ENCODE measurements at places on chromosomes 7 and 10. TPM values are rescaled to one million over a fixed set of nuclear protein-coding genes. Genes with fewer than 3 reads are reported as not detected.

The ABCB1 gene
- 0.67 TPM for total RNA-seq

The IFIT2 gene
- total RNA-seq = 31.6 TPM

The RAPGEF5 gene
- 1.4 TPM for total RNA-seq

The NPSR1 gene
- not detected for total RNA-seq

The SLC26A3 gene
- total RNA-seq = 0.36 TPM

The MSMB gene
- not detected for total RNA-seq

The CYP26C1 gene
- 1.1 TPM for total RNA-seq

- DNase-seq = no peak
Observed at GRCh38 chr7:46616636-46617035, 695.6 kb upstream of the IGFBP3 start.

DNA sequence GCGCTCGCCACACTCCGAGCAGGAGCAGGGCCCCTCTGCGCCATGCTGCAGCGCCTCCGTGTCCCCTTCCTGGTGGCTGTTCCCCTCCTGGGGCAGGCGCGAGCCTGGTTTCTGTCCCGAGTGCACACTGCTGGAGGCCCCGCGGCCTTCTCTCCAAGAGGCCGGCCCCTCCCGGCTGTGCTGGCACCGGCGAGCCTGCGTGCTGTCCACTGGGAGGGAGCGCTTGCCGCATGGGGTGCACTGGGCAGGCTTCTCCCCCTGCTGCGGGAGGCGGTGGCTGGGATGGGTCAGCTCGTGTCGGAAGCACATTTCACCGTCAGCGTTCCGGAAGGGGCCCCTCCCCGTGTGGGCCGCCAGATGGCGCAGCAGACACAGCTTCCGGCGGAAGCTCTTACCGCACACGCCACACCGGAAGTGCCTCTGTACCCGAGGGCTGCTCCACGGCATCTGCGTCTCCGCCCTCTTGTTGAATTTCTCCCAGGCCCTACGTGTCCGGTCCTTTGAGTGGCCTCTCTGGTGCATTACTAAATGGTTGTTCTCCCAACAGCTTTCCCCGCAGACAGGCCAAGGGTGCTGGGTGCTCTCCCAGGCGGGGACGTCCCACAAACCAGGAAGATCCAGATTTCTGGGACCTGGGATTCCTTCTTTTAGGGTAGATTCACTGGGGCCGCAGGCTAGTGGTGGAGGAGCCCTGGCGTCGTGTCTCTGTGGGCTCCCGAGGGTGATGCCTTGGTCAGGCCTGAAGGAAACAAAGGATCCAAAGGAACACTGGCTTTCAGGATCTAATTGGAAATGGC lies 18.7 kb downstream of the ZNF786 start:
- DNase-seq = no peak

DNA sequence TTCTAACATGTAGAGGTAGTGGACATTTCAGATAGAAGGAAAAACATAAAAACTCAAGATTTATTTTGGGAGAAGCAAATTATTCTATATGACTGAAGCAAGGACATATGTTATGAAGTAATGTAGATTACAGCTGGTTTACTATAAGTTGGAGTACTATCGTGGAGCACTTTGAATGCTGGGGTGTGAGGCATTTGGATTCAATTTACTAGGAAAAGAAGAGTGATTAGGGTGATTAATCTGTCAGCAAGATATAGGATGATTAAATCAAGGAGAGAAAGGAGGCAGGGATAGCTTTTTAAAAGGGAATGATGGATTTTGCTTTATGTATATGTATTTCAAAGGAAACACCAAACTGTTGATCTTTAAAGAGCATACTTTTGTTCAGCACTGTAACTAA lies 318.4 kb upstream of the KAT6B start:
- DNase-seq = no peak

DNA sequence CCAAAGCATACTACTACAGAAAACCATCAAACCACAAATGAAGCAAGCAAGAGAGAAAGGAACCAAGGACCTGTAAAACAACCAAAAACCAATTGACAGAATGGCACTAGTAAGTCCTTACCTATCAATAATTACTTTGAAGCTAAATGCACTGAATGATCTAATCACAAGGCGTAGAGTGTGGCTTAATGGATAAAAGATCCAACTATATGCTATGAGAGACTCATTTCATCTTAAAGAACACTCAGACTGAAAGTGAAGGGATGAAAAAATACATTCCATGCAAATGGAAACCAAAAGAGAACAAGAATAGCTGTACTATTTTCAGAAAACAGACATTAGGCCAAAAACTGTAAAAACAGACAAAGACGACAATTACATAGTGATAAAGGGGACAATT lies 70.7 kb downstream of the CRPPA start:
- DNase-seq = no peak

- no peak for DNase-seq
Observed at GRCh38 chr7:92717623-92717992, 118.8 kb downstream of the CDK6 start.

DNA sequence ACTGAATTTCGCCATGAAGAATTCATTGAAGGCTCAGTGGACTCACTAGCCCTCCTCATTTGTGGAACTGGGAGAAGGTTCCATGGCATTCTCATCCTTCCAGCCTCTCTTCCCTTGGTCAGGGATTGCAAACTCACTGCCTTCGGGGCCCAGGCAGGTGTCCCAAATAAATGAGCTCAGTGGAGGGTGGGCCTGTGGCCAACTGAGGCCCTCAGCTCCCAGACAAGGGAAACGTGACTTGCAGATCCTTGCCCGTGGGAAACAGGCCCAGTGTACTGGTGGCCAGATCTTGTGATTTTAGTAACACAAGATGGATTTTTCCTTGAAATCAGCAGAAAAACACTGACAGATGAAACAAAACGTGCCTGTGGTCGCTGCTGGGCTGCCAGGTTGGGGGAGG lies 168.7 kb upstream of the CTBP2 start:
- no peak for DNase-seq

- no peak for DNase-seq
Observed at GRCh38 chr7:31258391-31258790, 82.1 kb downstream of the NEUROD6 start.

- no peak for DNase-seq
Observed at GRCh38 chr7:147999962-148000361, 590.6 kb upstream of the C7orf33 start.

DNA sequence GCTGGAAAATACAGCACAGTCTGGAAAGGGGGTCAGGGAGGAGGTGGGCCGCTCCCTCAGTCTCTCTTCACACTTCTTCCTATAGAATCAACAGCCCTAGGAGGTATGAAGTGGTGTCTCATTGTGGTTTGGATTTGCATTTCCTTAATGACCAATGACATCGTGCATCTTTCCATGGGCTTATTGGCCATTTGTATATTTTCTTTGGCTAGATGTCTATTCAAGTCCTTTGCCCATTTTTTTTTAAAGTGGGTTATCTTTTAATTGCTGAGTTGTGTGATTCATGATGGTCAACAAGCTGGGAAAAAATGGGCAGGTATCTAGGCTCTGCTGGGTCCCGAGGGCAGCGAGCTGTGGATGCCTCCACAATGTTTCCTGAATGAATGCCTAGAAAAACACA lies 29.1 kb downstream of the TMEM130 start:
- no peak for DNase-seq

- DNase-seq = no peak
Observed at GRCh38 chr10:73586583-73586984, 4.6 kb downstream of the USP54 start.

GRCh38 chr7:107100824-107101223 lies 56.3 kb downstream of the PRKAR2B start:
- DNase-seq = no peak

- DNase-seq = no peak
Observed at GRCh38 chr7:11540271-11540761, 291.7 kb downstream of the THSD7A start.

GRCh38 chr10:70260259-70260658 lies 23.5 kb downstream of the NPFFR1 start:
- DNase-seq = no peak

GRCh38 chr7:113402005-113402404 lies 283.7 kb upstream of the SMIM30 start:
- no peak for DNase-seq

DNA sequence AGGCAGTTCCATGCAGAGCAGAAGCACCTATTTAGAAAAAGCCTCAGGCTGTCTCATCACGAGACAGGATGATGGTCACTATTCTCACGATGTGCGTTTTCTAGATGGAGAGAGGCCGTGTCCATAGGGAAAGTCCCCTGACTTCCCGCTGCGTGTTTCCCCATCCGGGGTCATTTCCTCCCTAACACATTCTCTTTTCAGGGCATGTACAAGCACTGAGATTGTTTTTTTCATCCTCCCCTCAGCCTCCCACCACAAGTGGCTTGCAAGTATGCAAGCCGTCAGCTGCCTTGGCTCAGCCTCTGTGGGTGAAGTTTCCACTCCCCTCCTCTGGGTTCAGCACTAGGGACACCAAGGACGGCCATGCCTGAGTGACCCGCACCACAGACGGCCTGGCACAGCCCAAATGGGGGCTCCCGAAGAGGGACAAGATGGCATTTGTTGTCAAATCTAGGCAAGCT lies 2.7 kb upstream of the CALML5 start:
- no peak for DNase-seq

DNA sequence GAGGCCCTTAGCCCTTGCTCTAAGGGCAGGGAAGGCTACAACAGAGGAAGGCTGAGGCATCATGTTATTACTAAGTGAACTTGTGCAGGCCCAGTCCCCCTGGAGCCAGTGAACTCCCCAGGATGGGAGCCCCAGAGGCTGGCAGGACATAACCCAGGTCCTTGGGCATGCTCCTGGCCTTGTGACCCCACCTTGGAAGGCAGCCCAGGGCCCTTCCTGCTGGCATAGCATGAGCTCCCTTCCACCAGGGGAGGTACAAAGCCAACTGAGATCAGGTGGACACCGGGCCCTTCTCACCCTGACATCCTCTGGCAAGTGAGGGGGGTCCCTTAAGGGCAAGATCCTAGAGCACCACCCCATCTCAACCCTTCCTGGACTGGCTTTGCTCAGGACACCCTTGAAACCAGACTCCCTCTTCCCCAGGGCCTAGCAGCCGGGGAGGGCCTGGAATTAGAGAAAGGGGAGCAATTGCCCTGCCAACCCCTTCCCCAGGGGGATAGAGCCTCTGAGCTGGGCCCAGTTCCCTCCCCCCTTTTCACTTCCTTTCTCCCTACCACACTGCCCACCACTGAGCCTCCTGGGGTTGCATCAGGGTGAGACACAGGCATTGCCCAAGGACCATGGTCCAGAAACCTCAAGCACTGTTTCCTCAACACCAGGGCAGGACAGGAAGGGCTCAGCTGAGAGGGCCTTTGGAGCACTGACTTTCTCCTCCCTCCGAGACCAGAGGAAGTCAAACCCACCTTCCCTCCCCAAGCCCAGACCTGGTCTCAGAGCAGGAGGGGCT lies 1.8 kb upstream of the VSIR start:
- no peak for DNase-seq

DNA sequence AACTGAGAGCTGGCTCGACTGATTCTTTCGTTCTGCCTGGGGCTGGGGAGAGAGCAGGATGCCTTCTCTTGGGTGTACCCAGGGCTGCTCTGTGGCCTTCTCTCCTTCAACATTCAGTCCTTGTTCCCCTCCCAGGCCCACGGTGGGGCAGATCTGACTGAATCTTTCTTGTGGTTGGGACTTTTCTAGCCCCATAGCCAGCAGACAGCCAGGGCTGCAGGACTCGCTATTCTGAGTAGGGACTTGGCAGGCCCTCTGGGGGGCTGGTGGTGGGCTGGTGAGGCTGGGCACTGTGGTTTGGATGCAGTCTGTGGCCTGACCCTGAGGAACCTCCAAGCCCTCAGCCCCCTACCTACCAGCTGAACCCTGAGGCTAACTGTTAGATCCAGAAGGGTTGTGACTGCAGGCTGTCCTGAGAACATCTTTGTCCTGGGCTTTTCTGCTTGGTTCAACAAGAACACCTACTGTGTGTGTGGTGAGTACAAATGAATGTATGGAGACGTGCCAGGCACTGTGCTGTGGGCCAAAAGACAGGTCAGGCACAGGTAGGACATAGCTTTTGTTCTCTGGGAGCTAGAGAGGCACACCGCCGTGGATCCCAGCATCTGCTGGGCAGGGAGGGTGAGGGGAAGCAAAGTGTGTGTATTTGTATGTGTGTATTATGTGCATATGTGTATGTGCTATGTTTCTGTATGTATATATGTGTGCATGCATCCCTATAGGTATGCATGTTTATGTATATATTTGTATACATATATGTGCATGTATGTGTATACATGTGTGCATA lies 2.1 kb upstream of the PALD1 start:
- no peak for DNase-seq

DNA sequence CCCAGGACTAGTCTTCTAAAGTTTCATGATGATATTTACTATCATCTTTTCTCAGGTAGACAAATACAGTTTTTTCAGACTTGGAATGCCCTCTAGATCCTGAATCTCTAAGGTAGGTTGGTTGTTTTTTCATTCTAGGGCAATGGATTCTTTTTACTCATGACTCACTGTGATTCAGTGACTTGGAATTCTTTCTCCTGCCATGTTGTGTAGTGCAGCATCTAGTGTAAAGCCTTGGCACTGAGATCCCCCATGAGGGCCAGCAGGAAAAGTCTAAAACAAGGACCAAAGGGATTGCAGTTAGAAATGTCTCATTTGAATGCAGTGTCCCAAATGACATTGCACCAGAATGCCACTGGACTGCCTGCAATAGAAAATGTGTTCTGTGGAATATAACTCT lies 430.4 kb downstream of the NEBL start:
- no peak for DNase-seq

DNA sequence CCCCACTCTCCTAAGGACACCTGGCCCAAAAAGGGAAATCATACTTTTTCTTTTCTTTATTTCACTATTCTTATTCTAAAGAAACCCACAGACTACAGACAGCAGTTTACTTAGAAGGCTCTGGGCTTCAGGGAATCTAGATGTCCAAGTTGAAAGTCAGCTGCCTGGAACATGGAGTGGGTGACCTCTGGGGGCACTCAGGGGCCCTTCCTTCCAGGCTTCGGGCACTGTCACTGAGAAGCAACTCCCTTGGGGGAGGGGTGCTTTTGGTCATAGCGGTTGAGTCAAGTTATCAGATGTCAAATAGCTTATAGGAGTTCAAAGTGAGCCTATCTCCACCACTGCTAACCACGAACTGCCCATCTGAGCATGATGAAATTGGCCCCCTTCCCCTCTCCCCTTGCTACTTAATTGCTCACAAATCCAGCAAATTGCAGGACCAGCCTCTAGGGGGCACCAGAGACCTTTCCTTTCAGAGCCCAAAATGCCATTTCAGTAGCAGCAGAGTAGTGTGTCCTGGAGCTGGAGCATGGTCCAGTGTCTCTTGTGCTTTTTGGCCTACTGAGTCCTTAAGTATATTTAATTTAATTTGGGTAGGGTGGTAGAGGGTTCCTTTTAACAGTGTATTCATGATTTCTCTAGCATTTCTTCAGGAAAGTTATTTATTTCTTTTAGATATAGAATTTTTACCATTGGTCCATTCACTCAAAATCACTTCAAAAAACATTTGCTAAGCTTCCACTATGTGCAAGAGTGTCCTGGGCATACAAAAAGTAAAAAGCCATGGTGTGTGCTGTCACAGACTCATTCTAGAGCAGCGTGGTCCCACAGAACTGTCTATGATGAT lies 463.8 kb downstream of the KCNMA1 start:
- no peak for DNase-seq

GRCh38 chr7:68725843-68726785 lies 872.2 kb upstream of the AUTS2 start:
- no peak for DNase-seq
